ENCODE measurements at places on chromosomes 6 and 20.

- no peak for DNase-seq
Measured at GRCh38 chr6:53418288-53418687, 69.5 kb upstream of the ELOVL5 start.

- no peak for DNase-seq
Measured at GRCh38 chr6:72712910-72713309, 91.0 kb downstream of the KCNQ5 start.

- DNase-seq = no peak
Measured at GRCh38 chr6:151992091-151992490, 184.6 kb downstream of the ESR1 start.

- DNase-seq = no peak
Measured at GRCh38 chr20:23285536-23285935, 65.1 kb upstream of the NXT1 start.

DNA sequence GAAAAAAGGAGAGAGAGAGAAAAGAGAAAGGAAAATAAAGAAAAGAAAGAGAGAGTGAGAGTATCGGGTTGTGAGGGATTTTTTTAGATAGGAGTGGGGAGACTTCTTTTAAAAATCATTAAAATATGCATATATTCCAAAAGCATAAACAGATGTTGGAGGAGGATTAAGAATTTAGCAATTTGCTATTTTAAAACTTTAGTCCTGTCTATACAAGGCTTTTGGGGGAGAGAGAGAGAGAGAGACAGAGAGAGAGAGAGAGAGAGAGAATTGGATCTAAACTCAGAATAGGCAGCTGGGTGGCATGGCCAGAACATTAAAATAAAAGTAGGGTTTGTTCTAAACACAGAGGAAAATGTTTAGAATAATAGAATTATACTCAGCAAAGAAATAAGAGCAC is 72.1 kb downstream of the SOD2 start:
- no peak for DNase-seq

DNA sequence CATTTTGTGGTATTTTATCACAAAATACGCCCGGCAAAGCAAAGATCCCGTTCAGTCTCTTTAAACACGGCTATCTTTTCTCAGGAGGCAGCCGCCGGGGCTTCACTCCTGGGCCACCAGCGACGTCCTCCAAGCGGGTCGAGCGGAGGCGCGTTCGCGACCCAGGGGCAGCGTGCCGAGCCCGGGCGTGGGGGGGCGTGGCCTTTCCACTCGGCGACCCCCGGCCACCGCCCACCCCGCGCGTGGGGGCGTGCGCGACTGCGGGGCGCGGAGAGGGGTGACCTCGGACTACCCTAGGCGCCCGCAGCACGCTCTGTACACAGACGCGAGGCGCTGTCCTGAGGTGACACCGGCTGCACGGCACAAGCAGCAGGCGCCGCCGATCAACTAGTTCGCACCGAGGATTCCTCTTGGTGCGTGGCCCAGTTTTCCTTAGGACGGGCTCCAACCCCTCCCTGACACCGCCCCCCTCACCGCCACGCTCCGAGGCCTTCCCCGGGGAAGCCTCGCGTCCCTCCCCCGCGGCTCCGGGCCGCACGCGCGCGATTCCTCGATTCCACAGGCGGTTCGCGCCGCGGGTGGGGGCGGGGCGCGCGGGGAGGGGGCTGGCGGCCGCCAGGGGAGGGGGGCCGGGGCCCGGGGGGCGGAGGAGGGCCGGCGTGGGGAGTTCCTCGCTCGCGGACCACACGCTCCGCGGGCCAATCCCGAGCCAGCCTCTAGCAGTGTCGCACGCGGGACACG is 1.1 kb upstream of the JARID2 start:
- peak; percentile 81 for DNase-seq

DNA sequence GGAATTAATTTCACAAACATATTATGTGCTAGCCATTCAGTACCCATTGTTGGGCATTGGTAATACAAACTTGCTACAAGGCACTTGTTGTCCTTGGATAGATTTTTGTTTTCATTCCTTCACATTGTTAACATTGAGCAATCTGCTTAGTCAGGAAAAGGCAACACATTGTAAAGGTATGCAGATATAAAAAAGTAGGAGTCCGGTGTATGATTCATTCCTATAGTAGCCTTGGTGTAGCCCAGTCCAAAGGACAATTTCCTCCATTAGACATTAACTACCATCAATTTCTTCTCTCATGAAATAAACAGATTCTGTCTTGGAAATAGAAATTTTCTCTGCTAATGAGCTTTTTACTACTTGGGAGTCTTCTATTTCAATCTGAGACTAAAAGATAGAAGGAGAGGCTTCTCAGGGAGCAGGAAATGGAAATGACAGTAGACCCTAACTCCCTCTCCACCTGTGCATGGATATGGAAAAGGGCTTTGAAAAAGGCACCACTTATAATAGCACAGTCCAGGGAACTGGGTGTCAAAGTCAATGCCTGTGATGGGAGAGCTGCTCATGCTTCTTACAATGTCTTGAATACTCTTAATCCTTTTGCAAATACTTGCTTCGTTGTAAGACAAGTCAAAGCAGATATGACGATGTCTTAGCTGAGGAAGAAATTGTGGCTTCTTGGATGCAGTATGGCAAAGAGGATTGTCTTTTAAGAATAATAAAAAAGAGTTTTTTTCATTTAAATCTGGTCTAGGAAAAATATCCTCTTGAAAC is 369.4 kb upstream of the CITED2 start:
- no peak for DNase-seq

GRCh38 chr6:16723826-16724225 is 37.4 kb downstream of the ATXN1 start:
- DNase-seq = no peak

GRCh38 chr6:37302086-37302686 is 44.2 kb upstream of the TMEM217 start:
- no peak for DNase-seq

GRCh38 chr20:6178537-6178936 is 55.7 kb upstream of the FERMT1 start:
- DNase-seq = no peak

GRCh38 chr6:83354747-83355146 is 76.1 kb downstream of the ME1 start:
- no peak for DNase-seq

GRCh38 chr6:137830511-137830911 is 36.5 kb upstream of the TNFAIP3 start:
- no peak for DNase-seq

DNA sequence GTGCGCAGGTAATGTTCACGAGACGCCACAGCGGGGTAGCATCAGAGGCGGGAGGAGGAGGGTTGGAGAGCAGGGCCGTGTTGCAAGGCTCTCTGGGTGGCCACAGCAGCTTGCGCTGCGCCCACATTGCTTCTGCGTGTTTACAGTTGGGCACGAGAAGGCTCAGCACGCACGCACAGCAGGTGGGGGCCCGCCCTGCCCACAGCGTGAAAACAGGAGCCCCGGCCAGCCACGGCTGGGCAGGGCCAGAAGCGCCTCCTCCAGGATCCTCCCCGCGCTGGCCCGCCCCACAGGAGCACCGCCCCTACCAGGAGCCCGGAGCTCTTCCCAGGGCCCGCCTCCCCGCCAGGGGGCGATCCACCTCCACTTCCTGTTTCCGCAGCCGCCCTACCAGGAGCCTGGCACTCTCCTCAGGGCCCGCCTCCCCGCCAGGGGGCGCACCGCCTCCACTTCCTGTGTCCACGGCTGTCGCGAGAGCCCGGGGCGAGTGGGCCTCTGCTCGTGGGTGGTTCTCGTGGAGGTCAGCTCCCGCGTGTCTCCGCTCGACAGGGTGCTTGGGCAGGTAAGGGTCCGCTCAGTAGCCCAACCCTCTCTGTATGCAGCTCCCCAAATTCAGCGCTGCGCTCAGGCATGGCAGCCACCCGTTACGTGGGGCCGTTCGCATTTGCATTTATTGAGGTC is at the start of gene FAM50B:
Gene FAM50B, plus strand, starts transcription at position 449 of the 681 bp plus-strand sequence. CDS start 439 bp downstream, outside the sequence.
- DNase-seq = no peak

- DNase-seq = peak; percentile 1
Measured at GRCh38 chr6:82040405-82041221, 206.9 kb downstream of the IBTK start.

DNA sequence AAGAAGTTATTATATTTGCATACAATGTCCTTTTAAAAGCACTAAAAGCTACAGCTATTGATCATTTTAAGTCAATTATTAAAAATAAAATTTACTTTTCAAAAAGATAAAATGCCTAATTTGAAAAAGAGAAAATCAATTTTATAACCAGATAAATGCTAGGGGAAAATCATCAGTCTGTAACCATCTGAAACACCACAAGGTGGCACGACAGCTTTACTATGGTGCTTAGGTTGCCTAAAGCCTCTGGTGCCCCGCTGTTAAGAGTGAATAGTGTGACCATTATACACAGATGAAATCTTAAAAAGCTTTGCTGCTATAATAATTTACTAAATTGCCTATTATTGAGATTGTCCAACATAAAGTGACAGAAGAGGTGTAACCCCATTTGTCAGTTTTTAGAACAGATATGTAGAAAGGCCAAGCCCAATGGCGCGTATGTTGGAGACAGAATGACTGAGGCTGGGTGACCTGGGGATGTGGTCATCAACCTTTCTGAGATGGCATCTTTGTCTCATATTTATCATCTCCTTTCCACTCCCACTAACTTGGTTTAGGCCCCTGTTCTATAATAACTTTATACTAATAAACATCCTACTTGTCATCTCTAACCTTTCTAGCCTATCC is 100.8 kb downstream of the MOXD1 start:
- DNase-seq = no peak

- no peak for DNase-seq
Measured at GRCh38 chr6:125228981-125229479, 72.7 kb downstream of the HDDC2 start.

DNA sequence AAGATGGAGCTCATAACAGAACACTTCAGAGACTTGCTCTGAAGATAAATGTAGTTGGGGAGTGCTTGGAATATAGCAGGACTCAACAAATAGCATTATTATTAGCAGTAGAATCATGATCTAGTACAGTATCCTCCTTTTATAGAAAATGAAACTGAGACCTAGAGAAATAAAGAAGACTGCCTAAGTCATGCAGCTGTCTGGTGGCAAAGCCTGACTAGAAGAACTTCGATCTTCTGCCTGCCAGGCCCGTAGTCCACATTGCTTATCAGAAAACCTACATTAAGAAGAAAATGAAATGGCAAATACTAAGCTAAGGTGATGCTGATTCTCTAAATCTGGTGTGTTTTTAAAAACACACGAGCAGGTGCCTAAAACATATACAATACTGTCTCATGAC is 46.4 kb upstream of the DST start:
- no peak for DNase-seq

GRCh38 chr6:41492261-41492891 is 53.8 kb upstream of the FOXP4 start:
- no peak for DNase-seq

GRCh38 chr6:139153855-139154254 is 19.0 kb downstream of the HECA start:
- no peak for DNase-seq

- no peak for DNase-seq
Measured at GRCh38 chr6:52514514-52514913, 62.3 kb downstream of the TRAM2 start.

DNA sequence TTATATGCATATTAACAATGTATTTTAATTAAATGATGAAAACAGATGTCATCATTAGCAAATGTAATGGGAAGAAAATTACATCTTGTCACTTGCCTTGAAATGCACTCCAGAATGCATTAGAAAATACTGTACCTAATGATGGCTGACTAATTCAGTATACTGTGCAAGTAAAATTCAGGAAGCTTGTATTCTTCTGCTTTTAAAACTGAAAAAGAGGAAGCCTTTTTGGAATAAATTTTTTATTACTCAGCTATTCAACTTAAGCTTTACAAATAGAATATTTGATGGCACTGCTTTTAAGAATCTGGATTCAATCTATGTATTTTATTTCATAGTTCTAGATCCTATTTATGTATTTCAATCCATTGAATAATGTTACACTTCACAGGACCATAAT is 195.5 kb downstream of the RIMS1 start:
- DNase-seq = no peak

DNA sequence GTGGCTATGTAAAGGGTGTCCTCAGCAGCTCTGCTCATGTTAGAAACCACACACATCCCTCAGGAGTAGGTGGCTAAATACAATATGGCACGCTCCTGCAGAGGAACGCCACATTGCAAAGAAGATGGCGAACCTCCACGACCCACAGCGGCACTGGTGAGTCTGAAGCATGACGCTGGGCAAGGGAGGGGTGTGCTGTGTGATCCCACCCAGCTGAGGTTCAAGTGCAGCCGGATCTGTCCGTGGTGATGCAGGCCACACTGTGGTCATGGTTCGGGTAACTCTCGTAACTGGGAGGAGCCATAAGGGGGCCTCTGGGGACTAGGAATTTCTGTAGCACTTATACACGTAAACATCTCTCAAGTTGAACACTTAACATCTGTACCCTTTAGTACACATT is 23.4 kb upstream of the APMAP start:
- no peak for DNase-seq

DNA sequence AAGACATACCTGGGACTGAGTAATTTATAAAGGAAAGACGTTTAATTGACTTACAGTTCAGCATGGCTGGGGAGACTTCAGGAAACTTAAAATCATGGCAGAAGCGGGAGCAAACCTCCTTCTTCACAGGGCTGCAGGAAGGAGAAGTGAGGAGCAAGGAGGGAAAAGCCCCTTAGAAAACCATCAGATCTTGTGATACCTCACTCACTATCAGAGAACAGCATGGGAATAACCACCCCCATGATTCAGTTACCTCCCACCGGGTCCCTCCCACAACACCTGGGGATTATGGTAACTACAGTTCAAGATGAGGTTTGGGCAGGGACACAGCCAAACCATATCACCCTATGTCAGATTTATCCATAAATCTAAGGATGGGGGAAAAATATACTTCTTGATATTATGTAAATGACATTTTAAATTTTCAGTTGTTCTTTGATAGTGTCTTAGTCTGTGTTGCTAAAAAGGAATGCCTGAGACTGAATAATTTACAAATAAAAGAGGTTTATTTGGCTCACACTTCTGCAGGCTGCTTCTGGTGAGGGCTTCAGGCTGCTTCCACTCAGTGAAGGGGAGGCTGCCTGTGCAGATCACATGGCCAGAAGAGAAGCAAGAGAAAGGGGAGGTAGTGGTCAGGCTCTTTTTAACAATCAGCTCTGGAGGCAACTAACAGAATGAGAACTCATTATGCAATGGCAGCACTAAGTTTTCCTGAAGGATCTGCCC is 1.2 kb upstream of the MCM9 start:
- DNase-seq = no peak

DNA sequence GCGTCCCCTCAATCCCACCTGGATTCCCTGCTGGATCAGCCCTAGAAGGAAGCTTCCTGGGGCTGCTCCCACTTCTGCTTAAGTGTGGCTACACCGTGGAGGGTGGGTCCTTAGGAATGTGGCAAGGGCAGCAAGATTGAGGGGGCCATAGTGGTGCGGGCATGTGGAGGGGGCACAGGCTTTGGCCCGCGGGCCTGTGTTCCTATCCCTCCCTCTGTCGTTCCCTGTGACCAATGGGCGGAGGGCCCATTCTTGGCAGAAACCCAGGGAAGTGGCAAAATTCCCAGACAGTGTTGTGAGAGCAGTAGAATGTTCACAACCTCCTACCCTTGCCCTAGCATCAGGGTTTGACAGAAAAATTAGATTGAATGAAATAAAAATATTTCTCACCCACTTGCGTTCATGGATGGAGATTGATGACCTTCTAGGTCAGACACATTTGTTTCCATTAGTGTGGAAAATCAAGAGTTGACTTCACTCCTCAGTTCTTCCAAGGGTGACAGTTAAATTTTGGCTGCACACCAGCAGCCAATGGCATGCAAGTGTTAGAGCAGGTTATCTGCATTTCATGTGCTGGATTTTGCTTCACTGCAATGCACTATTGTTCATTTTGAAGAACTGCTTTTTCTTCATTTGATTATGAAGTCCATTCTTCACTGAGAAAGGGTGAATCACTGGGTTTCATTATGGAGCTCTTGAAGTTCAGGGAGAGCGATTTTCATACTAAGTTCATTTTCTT is 49.3 kb upstream of the AHI1 start:
- no peak for DNase-seq

- DNase-seq = no peak
Measured at GRCh38 chr6:30879684-30880427, 4.5 kb upstream of the DDR1 start.
